ENCODE measurements at places on chromosomes 5 and 9.

DNA sequence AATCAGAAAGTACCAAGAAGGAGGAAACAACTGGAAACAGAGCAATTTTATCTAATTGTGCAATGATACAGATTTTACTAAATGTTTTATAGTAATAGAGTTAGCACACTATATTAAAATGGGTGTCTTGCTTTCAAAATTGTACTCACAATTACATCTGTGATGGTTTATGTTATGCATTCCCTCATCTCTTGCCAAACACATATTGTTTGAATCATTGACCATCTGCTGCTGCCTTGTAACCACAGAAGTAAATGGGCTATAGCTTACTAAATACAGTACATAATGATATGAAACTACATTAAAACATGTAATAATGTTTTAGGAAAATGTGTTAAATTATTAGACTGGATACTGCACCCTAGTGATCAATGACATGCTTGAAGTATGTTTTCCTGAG, 158.1 kb downstream of the SLC25A46 start:
- no peak for DNase-seq

DNA sequence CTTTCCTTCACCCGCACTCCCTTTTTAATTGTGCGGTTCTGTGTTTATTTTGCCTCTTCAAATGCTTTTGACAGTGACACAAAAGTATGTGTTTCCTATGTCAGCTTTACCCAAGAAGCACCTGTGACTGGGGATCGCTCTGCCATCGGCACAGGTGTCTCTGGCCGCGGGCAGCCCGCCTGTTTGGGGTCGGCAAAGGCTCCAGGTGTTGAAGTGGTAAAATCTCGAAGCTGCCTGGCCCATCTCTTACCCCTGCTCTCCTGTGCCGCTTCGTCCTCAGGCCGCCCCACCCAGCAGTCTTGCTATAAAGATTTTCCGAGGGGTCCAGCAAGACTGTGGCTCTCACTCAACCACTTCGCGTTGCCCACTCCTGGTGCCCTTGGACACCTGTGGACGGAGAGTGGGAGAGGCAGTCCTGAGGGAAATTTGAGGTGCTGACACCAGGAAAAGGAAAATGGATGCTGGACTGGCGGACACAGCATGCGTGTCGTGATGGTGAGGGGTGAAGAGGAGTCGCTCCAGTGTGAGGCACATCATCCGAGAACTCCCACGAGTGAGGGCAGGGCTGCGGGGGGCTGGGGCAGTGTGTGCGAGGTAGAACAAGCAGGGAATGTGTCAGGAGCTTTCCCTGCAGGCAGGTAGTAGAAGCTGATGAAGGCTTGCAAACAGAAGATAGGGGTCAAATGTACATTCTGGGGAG, 29.1 kb upstream of the CEP72 start:
- no peak for DNase-seq

GRCh38 chr5:36152324-36153297, 700 bp downstream of the SKP2 start:
- no peak for DNase-seq

- DNase-seq = no peak
Measured at GRCh38 chr9:123725389-123725788, 204.5 kb downstream of the DENND1A start.

DNA sequence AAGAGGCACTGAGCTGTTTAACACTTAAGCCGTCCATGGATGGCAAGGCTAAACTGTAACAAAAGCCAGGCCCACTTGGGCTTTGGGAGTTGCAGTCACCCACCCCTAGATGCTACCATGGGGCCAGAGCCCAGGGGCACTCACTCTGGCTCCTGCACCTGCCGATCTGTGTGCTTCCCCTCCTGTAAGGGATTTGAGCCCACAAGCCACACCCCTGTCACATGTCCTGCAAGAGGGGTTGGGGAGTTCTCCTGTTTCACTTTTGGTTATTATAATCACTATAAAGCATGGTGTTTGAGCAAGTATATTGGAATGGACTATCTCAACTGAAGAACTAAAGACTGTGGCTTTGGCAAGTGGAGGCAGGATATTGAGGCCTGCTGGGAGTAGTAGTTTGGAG, 14.0 kb upstream of the GPR151 start:
- DNase-seq = no peak

DNA sequence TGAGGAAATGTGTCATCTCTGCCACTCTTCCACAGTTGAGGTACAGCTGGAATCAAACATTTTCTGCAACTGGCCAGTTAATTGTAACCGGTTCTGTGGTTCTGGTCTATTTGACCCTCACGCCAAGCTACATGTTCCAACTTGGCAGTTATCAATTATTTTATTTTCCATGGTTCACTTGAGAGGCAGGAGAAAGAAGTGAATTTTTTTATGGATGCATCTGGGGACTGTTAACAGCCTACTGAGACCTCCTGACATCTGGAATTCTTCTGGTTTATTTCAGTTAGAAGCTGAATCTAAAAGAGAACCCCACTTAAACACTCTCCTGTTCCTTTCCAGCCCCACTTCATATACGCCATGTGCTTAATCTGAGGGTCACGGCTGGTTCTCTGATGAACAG, 372.3 kb downstream of the DNAH5 start:
- no peak for DNase-seq

DNA sequence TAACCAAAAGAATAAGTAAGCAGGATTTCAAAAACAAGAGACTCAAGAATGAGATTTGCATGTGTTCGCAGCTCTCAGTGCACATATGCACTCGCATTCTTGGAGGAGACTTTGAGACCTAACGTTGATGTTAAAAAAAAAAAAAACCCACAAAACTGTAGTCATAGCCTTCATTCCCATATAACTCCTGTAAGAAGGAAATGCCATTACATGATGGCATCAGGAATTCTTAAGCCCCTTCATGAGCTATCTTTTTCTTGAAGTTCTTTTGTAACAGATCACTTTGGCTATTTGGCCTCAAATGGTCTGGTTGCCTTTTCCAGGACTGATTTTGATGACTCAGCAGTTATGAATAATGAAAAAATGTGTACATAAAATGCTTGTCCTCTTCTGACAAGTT, 113.8 kb downstream of the ALDH1A1 start:
- no peak for DNase-seq

GRCh38 chr5:176594554-176594953, 15.4 kb downstream of the GPRIN1 start:
- no peak for DNase-seq

GRCh38 chr9:33320568-33321261, 30.4 kb downstream of the NFX1 start:
- DNase-seq = no peak

DNA sequence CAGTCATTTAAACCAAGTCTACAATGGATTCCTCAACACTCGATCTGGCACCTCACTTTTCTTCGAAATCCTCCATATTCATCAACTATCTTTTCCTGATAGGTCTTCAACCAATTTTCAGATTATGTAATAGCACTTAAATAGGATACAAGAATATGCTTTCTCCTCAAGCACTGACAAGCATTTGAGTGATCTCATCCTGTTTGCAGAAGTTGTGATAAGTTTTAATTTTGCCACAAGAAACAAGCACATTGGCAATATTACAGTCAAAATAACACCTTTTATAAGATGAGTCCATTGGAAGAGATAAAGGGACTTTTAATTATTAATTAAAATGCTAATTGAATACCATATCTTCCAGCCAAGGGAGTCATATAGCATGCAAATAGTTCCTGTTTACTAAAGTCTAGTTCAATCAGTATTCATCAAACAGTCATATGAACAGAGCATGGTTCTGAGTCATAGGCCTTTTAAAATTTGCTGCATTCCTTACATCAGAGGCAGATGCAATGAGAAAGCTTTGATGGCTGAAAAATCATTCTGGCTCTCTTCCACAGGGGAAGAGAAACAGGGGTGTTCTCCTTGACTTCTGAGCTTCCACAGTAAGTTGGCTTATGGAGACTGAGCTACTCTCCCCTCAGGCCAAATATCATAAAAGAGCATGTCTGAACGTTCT, 32.7 kb upstream of the ZCCHC9 start:
- DNase-seq = no peak

GRCh38 chr9:16925426-16925825, 55.0 kb upstream of the BNC2 start:
- DNase-seq = no peak

DNA sequence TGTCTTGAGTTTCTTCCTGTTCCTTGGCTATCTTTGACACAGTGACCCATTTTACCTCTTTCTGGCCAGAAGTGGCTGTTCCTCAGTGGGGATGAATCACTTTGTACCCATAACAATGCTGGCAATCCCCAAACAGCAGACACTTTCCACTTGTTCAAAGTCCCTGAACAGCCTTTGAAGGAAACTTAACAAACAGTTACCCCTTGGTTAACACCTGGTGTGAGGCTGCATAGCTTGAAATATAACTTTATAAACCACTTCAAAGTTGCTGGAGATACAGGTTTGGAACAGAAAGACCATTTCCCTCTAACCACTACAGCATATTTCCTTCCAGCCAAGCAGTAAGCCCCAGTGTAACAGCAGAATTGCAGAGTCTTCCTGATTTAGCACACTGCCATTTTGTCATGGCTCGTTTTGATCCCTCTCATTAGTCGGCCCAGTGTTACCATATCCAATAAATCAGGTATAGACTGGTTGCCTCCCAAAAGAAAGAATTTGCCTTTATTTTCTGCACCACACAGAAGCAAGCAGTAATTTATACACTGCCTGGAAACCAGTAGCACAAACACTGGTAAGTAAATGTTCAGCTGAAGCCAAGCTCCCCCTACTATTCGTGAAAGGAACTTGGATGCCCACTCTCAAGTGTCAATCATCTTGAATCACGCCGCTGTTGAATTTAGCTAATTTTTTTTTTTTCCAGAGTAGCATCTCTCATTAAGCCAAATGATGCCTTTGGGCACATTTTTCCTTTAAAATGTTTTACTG, 225.9 kb downstream of the PIK3R1 start:
- DNase-seq = no peak

GRCh38 chr9:1049641-1050040, 516 bp upstream of the DMRT2 start:
- DNase-seq = no peak

- no peak for DNase-seq
Measured at GRCh38 chr9:83304686-83305085, 233.5 kb downstream of the FRMD3 start.

- no peak for DNase-seq
Measured at GRCh38 chr5:109614301-109614700, 75.4 kb upstream of the MAN2A1 start.

DNA sequence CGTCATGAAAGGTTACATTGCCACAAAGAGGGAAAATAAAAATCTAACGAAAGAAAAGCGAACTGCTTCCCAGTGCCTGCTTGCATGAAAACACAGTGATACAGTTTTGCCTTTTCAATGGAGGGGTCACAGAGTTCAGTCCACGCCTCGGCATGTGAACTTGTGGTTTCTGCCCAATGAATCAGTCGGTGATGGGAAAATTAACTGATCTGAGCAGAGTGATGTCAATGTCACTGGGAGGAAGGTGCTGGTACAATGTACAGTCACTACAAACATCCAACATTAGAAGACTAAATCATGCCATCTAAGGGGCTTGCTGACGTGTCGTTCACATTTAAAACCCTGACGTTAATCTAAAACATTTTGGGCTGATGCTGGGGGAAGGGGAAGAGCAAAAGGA, 151.8 kb upstream of the MSX2 start:
- no peak for DNase-seq

GRCh38 chr5:146744068-146744745, 134.3 kb downstream of the PPP2R2B start:
- no peak for DNase-seq

- DNase-seq = no peak
Measured at GRCh38 chr5:75200776-75201175, 35.9 kb downstream of the ANKRD31 start.

GRCh38 chr5:153084511-153084910, 406.0 kb upstream of the GRIA1 start:
- DNase-seq = no peak

DNA sequence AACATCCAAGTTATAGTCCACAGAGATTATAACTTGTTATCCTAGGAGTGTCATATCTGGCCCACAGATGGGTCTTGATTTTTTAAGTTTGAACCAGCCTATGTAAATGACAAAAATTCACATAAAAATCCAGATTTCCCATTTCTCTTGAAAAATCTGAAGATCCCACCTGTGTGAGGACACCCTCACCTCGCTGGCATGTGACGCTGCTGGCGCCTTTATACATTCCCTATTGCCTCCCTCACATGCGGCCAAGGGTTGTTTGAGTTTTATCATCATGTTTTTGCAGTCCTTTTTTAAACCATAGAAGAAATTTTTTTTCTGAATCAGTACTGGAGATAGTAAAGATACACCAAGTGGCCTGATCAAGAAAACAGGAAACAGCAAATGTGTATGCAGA, 25.9 kb upstream of the PPP1R2B start:
- DNase-seq = no peak

DNA sequence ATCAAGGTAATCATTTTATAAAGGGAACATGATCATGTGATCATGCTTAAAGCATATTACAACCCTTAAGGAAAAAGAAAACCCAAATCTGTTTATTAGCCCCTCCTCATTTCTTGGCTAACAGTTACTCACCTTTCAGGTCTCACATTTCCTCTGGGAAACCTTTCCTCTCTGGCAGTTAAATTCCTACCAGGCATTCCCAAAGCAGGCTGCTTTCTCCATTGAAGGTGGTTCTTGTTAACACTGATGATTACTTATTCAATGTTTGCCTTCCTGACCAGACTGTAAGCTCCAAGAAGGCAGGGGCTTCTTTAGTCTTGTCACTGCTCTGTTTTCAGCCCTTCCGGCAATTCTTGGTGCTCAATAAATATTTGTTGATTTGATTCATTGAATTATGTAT, 59.9 kb downstream of the PLK2 start:
- DNase-seq = no peak

- DNase-seq = no peak
Measured at GRCh38 chr9:126062158-126062886, 264.3 kb upstream of the MVB12B start.

- no peak for DNase-seq
Measured at GRCh38 chr5:37214550-37214949, 34.6 kb downstream of the CPLANE1 start.

- DNase-seq = no peak
Measured at GRCh38 chr5:57113481-57113880, 60.4 kb upstream of the GPBP1 start.

DNA sequence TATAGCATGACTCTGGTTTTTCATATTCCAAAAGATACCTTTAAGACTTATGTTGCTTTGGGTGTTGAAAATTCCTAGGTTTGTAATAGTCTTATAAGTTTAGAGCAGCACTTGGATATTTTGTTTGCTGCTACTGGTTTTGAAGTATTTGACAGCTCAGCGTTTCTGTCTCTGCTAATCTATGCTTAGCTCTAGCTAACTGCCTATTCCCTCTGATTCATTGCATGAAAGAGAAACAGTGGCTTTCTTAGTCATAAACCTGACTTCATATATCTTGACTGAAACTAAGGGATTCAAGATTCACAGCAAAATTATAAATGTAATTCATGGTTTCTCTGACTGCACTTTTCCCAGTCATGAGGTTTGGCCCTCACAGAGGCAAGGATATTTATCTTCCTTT, 35.6 kb upstream of the ANXA1 start:
- no peak for DNase-seq

GRCh38 chr5:103031607-103032006, 88.3 kb downstream of the GIN1 start:
- DNase-seq = no peak

DNA sequence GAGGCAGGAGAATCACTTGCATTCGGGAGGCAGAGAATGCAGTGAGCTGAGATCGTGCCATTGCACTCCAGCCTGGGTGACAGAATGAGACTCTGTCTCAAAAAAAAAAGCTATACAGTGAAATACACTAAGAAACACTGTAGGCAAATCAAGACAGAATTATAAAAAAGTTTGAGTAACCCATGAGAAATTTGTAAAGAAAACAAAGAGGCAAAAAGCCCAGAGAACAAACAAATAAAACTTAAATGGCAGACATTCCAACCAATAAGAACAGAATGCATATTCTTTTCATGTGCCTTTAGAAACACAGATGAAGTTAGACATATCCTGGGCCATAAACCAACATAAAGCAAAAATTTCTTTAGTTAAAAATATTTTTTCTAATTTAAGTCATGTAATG, 30.6 kb downstream of the ZNF169 start:
- DNase-seq = no peak
